ENCODE measurements at places on chromosomes 12 and 14.
A peak's percentile ranks its signal among the peaks of the same experiment; 100 is the strongest.

DNA sequence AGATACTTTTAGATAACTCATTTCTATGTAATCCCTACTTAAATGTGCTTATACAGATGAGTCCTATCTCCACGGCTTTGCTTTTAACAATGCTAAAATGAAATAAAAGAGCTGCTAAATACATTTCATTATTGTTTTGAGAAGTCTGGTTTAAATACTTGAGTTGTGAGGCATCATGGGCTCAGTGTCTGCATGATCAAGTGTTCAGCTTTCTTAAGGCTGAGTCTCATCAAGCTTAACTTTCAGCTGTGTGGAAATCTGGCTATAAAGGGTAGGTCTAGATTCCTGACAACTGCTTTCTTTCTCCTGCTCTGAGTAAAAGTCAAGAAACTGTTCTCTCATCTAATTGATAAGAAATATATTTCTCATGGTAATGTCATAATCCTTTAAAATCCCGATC lies 235.4 kb downstream of the FSCB start:
- DNase-seq, result no peak

GRCh38 chr12:11863988-11864387 lies 206.8 kb upstream of the BCL2L14 start:
- peak; percentile 33 for DNase-seq

GRCh38 chr12:7907009-7907408 lies 29.0 kb downstream of the SLC2A3 start:
- DNase-seq, result peak; percentile 40

DNA sequence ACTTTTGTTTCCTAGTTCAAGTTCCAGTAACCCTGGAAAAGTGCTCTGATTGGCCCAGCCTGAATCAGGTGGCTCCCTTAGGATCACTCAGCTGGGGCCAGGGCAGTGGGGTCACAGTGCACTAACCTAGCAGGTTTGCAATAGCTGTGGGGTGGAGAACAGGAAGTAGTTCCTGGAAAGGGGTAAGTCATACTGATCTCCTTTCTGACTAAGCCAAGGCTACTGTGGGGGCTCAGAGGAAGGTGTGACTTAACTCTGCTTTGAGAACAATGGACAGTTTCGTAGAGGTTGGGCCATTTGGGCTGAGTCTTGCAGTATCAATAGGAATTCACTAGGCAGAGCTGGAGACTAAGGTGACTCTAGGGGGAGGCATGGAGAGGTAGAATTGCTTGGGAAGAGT lies 89.4 kb downstream of the KIF26A start:
- DNase-seq, result no peak

Data from NCI-H82 (cell line).